ENCODE measurements at places on chromosomes 2 and 18. TPM values are rescaled to one million over a fixed set of nuclear protein-coding genes. Genes with fewer than 3 reads are reported as not detected.

Gene LAMA1
- 3.5 TPM for total RNA-seq

Gene SCG2
- total RNA-seq, result 0.47 TPM

Gene ABCG5
- total RNA-seq, result not detected

Gene CNTNAP5
- not detected for total RNA-seq

Gene B3GNT2
- total RNA-seq, result 19.5 TPM

Gene EPG5
- total RNA-seq, result 43.7 TPM

Gene DSC1
- total RNA-seq, result not detected

Gene CHST9
- total RNA-seq, result not detected

Gene NT5DC4
- total RNA-seq, result not detected

Gene SMARCAL1
- total RNA-seq, result 31.4 TPM

Gene CFAP65
- total RNA-seq, result not detected

Gene HNRNPLL
- 39.0 TPM for total RNA-seq

Gene TUBA3E
- total RNA-seq, result not detected

GRCh38 chr2:135701442-135701841 is 40.2 kb upstream of the UBXN4 start:
- no peak for DNase-seq

- DNase-seq, result no peak
Observed at GRCh38 chr2:172285010-172285621, 142.3 kb upstream of the ITGA6 start.

DNA sequence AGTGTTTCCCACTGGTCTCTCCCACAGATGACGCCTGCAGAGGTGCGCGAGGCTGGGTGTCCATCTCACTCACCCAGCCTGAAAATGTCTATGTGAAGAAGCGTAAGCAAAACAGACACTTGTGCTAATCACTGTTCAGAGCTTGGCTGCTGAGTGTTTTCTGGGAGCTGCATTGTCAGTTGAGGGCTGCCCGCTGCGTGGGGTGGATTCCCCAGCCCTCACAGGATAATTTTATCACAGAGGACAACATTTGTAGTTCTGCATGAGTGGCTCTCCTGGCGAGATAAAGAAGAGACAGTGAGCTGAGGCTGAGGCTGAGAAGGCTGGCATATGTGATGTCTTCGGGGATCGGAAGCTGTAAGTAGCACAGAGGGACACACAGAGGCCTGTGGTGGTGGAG is 16.2 kb upstream of the CAPN13 start:
- DNase-seq, result no peak

- no peak for DNase-seq
Observed at GRCh38 chr2:1625281-1626001, 118.9 kb downstream of the PXDN start.

GRCh38 chr2:19933351-19933981 is 31.7 kb upstream of the TTC32 start:
- no peak for DNase-seq

- no peak for DNase-seq
Observed at GRCh38 chr2:234203135-234203984, 152.9 kb downstream of the SPP2 start.

- DNase-seq, result no peak
Observed at GRCh38 chr18:13427354-13427753, 208.8 kb downstream of the LDLRAD4 start.

DNA sequence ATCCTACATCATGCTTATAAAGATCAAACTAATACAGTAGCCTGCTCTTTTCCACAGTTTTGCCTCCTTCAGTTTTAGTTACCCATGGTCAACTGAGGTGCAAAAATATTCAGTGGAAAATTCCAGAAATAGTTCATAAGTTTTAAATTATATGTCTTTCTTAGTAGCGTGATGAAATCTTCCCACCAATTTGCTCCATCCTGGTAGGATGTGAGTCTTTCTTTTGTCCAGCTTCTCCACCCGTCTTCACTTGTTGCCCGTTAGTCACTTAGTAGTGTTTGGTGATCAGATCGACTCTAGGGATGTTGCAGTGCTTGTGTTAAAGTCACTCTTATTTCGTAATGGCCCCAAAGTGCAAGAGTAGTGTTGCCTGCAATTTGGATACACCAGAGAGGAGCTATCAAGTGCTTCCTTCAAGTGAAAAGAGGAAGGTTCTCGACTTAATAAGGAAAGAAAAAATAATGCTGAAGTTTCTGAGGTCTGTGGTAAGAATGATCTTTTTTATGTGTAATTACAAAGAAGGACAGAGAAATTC is 57.0 kb downstream of the CEP192 start:
- DNase-seq, result no peak

DNA sequence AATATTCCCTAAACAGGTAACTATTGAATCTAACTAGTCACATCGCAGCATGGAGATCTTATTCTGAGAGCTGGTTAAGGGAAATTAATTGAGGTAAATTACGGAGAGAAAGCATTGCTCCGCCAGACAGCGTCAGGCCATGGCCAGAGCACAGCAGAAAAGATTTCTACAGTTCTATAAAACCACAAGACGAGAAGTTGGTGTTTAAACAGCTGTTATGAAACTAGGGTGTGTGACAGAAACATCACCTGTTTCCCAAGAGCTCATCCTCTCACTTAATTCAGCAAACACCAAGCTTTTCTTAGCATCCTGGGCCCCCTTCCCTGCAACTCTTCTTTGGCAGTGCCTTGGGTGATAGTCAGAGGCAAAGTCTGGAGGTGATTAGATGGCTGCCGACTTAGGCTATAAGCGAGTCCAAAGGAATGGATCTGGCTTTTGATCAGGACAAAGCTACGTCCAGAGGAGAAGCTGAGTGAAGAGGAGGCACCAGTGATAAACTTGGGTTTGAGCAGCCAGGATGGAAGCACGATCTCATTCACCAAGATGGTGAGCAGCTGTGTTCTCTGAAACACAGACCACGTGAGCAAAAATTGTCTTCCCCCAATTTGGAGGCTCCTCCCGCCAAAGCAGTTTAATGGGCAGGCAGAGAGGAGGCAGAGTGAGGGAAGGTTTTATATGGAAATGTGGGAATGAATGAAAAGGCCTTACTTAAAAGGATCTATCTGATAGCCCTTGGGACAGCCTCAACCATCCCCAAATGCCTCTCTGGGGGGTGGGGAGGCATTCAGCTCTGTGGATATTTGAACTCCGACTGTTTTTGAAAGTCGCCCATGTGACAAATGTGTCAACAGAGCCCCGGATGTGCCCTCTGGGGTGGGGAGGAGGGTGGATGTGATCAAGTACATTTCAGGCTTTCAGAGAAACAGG is 57.8 kb downstream of the PKDCC start:
- no peak for DNase-seq

DNA sequence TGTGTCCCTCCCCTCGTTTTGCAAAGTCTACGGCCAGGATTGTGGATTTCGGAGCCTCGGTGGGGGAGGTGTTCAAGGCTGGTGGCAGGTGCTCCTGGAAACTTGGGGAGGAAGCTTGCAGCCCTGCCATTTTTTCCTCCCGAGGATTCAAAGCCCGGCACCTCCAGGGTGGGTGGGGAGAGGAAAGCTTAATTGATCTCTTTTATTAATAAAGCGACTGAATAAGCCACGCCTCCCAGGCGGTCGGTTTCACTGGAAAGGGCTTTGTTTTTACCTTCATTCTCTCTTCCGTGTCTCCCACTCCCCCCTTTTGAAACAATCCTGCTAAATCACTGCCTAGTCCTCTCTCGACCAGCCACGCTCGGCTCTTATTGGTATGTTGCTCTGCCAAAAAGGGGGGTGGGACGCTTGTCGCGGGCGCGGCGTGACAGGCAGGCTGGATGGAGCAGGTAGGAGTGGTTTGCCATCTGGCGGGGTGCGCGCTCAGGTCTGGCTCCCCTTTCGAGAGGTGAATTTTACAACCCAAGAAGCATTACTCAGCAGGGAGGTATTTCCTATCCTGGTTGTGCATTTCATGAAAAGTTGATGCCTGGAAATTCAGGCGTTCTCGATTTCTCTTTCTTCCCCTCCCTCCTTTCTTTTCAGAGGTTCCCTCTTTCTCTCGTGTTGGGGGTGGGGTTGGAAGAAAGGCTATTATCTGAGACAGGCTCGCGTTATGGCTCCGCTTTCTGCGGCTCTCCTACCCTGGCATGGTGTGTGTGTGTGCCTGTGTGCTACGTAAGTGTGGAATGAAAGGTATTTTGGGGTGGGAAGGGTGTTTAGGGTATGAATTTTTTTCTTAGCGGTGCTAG is 1.4 kb downstream of the NEDD4L start:
- peak; percentile 36 for DNase-seq

DNA sequence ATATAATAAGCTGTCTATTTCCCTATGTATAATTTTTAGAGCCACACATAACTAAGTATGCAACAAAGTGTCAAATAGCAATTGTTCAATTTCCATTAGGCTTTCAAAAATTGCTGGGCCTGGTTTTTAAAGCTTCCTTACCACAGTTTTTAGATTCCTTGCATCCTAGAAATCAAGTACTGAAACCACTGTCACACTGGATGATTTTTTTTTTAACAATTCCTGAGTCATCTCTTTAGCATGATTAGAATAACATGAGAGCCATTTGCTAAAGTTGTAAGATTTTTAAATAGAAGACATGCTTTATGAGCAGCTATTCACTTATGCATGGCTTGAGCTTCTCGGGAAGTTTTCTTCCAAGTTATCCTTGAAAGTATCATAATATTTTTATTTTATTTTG is 319.5 kb upstream of the NXPH2 start:
- no peak for DNase-seq

DNA sequence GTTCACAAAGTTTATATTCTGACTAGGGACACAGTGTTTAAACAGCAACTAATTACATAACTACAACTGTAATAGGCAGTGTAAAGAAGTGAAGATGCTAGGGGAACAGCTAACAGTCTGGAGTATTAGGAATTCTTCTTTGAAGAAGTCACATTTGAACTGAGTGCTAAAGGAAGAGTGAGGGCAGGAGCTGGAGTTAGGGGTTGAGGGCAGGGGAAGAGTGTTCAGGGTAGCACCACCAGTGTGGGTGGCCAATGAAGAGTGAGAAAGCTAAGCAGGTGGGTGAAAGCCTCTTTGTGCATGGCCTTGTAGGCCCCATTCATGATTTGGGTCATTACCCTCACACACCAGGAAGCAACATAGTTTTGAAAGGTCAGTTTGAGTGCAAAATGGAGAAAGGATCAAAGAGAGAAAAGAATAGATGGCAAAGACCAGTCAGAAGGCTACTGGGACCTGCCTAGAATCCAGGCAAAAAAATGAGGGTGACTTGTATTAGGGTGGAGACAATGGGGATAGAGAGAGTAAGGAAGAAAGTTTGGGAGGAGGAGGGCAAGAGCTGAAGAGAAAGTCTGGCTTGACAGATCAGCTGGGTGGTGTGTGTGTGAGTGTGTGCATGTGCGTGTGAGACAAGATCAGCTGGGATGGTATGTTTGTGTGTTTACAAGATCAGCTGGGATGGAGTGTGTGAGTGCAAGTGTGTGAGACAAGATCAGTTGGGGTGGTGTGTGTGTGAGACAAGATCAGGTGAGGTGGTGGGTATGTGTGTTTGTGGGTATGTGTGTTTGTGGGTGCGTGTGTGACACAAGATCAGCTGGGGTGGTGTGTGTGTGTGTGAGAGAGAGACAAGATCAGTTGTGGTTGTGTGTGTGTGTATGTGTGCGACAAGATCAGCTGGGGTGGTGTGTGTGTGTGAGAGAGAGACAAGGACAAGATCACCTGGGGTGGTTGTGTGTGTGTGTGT is 43.6 kb upstream of the AGPS start:
- DNase-seq, result no peak

DNA sequence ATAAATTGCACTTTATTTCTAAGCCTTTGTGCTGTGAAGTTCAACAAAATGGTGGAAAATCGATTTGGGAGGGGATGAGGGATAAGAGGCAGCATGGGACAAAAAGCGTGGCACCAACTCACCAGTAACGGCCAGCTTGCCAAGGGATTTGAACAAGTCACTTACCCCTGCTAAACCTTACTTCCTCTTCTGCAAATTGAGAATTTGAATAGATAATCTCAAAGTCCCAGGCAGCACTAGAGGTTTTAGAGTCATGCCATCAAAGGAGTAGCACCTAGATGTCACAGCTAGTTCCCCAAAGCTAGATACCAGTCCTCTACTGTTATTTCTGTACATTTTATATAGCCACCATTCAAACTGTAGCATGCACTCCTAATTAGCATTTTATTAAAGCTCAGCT is 83.7 kb upstream of the VRK2 start:
- DNase-seq, result no peak

GRCh38 chr2:153715218-153715850 is 156.4 kb upstream of the GALNT13 start:
- DNase-seq, result no peak

- DNase-seq, result no peak
Observed at GRCh38 chr2:135255208-135255607, 203.1 kb downstream of the RAB3GAP1 start.

GRCh38 chr2:136284226-136285119 is 166.5 kb upstream of the CXCR4 start:
- no peak for DNase-seq

DNA sequence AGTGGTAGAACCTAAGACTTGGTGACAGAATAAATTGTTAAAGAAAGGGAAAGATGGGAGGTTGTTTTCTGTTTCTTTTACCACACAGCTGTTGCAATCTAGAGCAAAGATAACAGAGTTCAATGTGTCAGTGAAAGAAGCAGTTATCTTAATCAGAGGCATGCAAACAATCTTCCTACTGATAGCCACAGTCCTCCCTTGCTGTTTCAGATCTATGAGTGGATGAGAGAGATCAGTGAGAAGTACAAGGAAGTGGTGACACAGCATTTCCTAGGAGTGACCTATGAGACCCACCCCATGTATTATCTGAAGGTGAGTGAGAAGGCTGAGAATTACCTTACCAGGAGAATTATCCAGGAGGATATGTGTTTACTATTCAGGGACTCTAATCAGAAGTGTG is 15.9 kb downstream of the CPO start:
- no peak for DNase-seq

DNA sequence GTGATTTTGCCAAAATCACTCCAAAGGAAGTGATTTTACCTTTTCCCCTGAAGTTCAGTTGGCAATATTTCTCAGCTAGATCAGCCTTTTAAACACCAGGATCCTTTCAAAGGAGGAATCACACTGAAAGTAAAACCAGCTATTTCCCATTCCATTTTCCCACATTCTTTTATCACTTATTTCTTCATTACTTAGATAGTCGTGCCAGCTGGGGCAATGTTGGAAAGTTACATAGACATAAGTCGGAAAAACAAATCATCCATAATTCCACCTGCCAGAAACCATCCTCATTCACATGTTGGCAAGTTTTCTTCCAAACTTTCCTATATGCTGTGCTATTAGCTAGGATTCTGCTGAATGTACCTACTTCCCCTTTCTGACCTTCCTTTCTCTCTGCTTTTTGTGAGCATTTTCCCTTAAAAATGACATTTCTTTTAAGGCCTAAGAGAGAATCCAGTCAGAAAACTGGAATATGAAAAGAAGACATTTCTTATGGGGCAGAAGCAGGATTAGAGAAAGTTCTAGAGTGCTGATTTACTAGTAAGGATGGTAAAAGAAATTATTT is 170.0 kb upstream of the STK17B start:
- no peak for DNase-seq

GRCh38 chr2:104836841-104837240 is 17.1 kb upstream of the POU3F3 start:
- no peak for DNase-seq

DNA sequence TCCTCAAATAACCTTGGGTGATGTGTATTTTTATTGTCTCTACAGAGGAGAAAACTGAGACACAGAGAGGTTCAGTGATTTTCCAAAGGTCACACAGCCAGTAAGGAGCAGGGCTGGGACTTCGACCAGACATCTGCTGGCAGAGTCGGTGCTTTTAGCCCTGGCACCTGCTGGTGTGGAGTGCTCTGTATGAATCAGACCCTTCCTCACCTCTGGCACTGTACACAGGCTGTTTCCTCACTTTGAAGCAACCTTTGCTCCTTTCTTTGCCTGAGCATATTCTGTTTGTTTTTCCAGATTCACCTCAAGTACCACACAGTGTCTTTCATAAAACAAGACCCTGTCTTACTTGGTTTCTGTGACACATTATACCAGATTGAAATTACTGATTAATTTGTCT is 107.9 kb downstream of the DPP10 start:
- DNase-seq, result no peak

GRCh38 chr2:21515903-21516302 is 392.1 kb downstream of the TDRD15 start:
- DNase-seq, result no peak
